ENCODE measurements at places on chromosomes 7 and 10.

DNA sequence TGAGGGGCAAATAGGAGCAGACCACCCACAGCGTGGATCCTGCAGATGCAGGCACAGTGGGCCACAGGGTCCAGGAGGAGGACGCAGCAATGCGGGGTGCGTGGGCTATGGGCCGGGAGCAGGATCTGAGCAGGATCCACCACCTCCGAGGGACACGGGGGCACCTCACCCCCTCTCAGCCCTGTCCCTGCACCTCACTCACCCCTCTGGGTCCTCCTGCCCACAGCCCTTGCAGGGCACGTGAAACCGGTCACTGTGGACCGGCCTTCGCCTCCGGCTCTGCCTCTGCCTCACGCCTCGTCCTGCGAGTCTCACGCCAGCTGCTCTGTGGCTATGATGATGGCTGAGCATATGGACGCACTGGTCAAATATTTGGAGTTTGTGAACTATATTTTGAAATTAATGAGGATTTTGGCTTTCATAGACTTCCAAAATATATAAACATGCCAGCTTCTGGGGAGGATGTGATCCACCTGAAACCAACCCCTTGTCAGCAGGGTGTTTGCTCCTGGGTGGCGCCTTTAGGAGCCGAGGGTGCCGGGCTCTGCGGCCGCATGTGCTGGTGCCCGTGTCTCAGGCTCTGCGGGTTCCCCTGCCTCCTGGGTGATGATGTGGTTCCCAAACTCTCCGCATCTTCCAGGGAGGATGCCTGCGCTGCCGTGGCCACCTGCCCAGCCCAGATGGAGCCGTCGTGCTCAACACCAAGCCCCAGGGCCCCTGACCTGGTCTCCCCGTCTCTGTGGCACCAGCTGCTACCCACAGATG is 11.3 kb upstream of the ADGRA1 start:
- DNase-seq: no peak

GRCh38 chr7:100539436-100540006 is 518 bp downstream of the AGFG2 start:
- DNase-seq: no peak

- no peak for DNase-seq
Observed at GRCh38 chr10:69801434-69802315, at the start of gene COL13A1. COL13A1 (plus strand) TSS chr10:69801906; CDS start chr10:69802424, 518 bp downstream.

- no peak for DNase-seq
Observed at GRCh38 chr7:134562136-134562535, 13.2 kb downstream of the AKR1B15 start.

DNA sequence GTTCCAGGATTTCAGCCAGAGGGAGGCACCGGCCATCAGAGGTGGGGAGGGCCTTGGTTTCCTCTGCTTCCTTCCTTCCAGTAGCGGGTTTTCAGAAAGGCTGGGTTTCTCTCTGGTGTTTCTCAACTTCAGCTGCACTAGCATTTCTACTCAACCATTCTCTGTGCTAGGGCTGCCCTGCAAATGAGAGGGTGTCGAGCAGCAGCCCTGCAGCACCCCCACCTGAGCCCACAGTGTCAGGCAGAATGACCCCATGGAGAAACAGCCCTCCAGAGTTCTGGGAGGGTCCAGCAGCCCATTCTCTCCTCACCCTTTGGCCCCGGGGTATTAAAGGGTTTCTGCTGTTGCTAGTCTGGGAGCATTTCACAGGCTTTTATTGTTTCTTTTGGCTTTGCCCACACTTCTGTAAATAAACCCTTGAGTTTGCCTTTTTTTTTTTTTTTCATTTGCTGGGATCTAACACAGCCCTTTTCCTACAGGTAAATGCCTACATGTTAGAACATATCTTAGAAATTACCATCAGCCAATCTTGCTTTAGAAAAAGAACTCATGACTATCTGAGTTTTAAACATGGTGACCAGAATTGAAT is 151.5 kb upstream of the VIPR2 start:
- DNase-seq: no peak

GRCh38 chr10:105328503-105329133 is 687.5 kb downstream of the SORCS3 start:
- no peak for DNase-seq

DNA sequence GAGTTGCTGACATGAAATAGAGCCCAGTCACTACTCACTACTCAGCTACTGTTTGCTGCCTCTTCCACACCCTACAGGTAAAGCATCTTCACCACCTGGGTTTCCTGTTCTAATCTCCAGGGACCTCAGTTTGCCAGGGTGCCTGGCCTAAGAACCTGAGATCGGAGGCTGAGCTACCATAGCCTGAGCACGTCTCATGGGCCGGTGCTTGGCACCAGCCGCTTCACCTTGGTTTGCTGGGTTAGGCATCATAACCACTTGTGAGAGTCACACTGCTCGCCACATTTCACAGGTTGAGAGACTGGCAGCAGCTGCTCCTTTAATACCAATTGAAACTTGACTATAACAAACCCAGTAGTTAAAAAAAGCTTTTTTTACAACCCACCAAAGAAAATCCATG is 75.1 kb downstream of the EMX2 start:
- DNase-seq: no peak

DNA sequence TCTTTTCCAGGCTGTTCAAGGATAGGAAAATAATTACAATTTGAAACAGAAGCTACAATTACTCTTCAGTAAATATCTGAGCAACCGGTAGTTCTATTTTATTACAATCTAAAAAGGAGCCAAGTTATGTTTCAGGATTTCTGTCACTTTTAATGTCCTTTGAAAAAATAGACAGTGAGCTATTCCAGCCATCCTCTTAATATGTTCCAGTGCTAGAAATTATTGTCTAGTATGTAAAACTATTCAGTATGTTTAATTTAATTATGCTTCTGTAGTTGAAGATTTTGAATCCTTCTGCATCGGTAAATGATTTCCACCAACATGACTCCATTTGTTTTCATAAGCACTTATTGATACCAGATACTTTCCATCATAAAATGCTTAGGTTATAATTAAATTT is 129.6 kb upstream of the SEMA3D start:
- DNase-seq: no peak

- no peak for DNase-seq
Observed at GRCh38 chr10:129041916-129042315, 425.1 kb upstream of the MGMT start.

GRCh38 chr10:59283456-59284091 is 78.8 kb downstream of the FAM13C start:
- no peak for DNase-seq

GRCh38 chr7:36957620-36958019 is 233.3 kb upstream of the AOAH start:
- DNase-seq: no peak

GRCh38 chr7:100167912-100168323 is 499 bp downstream of the GAL3ST4 start:
- no peak for DNase-seq

GRCh38 chr10:112261281-112261822 is 21.8 kb upstream of the TECTB start:
- no peak for DNase-seq

DNA sequence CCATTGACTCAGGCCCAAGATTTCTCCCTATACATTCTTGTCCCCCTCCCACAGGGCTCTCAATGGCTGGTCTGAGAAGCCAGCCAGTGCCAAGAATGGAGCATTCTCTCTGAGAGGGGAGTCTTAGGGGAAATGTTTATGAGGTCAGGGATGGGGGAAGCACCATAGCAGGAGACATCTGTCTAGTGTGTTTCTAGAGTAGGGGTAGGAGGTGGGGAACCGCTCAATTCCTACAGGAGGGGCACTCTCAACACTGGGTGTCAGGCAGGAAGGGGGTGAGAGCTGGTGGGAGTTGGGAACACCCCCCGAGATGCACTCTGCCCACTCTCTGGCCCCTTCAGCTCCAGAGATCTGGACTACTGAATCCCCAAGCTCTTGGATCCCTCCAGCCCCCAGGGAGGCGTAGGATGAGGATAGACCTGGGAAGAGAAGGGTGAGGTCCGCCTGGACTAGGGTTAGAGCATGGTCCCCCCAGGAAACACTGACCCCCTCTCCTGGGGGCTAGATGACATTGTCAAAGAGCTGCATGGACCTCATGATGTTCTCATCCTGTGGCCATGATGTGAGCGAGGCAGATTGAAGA is 8.7 kb upstream of the OGA start:
- no peak for DNase-seq

DNA sequence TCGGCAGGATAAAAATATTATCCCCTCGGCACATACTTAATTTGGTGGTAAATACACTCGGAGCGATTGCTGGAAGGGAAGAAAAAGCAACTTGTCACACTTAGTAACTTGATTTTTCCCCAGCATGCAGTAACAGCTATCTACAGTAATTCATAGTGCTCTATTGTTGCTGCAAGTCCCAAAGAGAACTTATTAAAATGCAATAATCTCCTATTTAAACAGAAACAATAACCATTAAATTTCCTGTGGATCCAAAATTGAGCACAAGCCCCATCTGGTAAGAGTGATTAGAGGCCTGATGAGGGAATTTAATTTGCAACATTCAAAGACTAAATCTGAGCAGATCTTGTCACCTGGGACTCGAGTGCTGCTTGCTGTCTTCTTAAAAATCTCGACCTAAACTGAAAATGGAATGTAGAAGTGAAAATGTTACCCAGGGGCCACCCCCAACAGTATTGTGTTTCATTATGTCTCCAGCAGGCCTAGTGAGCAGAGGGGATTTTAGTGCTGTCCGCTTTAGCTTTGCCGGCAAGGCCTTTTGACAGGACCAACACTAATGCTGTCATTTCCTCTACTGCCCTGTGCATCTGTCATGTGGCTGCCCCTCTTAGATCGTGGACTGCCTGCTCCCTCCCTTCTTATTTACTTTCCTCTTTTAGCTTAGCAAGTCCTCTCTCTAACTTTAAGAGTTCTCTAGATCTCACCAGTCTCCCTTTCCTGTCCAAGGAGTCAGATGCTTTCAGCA is 639.7 kb downstream of the AUTS2 start:
- no peak for DNase-seq

- no peak for DNase-seq
Observed at GRCh38 chr7:141704112-141704511, 2.1 kb upstream of the DENND11 start.

- DNase-seq: no peak
Observed at GRCh38 chr7:114356133-114356532, 58.5 kb upstream of the FOXP2 start.

DNA sequence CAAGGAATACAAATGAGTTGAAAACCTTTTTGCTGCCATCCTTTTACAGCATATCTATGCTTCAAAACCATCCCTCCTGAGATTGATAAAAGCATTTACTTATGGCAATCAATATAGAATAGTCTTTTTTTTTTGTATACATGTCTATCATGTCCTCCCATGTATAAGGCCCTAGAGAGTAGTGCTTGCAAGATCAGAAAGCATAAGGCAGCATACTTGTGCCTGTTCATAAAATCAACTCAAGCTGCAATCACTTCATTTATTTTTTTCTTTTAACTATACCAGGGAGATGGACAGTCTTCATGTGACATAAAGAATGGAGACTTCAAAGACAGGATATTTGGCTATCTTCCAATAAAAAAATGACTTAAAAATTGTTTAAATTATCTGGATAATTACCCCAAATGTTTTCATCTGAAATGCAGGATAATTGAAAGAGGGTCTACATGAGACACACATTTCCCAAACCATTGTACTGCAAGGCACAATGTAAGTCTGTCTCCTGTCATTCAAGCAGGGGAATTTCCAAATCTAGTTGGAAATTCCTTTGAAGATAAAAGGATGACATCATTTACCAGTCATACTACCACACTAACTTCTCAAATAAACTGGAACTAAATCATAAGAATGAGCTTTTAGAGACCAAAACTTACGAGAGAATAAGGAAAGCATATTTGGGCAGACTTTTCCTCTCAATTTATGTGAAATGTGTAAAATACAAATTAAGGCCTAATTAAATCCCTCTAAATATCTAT is 22.5 kb downstream of the LRRN3 start:
- DNase-seq: no peak

DNA sequence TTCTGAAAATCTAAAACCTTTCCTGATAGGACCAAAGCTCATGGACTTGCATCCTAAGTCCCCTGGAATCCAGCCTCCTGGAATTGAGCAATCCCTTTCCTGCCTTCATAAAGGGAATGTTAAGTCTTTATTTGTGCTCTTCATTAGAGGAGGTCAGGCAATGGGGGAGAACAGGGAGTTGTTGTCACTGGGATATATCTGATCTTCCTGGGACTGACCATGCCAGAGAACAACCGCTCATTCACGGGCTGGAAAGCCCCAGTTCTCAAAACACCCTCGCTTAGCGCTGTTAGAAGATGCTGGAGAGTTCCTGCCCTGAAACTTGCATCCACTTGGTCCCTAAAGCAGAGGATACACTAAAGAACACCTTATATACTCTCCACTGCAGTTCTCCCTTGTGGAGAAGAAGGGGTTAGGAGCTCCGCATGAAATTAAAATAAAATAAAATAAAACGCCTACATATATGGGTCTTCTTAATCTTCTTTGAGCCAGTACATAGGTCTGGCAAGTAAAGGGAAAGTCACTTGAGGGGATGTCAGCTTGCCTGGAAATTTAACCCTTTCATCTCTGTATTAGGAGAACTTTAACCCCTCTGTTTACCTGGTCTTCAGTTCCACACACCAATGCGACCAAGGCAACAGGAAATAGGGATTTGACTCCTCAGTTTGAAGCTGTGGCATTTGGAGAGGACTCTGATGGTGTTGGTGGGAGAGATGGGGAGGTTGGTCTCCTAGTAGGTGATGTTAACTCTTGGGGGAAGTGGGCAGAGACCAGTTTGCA is 1.2 kb downstream of the SORCS1 start:
- DNase-seq: no peak

DNA sequence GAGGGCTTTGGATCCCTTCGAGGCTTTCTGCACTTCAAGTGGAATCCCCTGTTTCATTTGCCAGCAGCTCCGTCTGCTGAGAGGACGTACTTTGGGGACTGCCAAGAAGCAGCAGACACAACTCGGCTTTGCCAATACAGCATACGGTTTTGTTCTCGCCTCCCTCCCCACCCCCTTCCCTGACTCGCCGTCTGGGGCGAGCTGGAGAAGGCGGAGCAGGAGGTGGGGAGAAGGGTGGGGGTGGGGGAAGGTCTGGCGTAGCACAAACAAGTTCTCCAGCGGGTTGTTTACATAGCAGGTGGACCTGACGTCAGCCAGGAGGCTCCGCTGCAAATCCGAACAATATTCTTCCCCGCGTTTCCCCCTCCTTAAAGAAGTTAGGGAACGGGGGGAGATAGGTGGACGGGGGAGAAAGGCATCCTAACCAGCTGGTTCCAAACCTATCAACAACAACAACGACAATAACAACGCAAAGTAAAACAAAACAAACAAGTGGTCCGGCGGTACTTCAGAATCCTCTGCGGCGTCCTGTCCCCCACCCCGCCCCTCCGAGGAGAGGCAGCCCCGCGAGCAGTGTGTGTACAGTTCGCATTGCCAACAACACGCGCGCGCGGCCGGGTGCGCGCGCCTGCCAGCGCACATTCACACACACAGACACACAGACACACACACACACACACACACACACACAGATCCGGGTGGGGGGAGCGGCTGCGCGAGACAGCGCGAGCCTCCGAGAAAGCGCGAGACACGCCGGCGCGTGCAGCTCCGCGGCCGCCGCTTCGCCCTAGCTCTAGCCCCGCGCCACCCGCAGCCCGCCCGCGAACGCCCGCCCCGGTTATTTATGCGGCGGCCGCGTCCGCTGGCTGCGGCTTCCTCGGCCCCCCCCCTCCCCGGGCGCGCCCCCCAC is 167.0 kb upstream of the PPP1R3A start:
- no peak for DNase-seq
